CD4-positive, alpha-beta T cell treated with Interleukin-4 for 1 hour (primary cell): ENCODE measurements at places on chromosomes 4 and X.

DNA sequence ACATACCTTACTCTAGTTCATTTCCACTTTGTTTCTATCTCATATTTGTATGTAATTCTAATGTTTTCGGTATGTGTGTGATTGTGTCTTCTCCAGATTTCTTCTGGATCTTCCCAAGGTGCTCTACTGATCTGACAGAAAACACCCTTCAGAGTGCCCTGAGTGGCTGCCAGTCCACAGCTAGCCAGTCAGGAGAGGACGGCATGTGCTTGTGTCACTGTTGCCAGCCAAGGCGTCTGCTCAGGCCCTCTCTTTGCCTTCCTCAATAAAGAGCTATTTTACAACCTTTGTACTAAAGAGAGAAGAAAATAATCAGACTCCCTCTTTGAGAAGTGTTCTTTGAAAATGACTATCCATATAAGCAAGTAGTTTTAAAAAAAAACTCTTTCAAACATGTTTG is 29.0 kb downstream of the CD99L2 start:
- DNase-seq, result no peak

DNA sequence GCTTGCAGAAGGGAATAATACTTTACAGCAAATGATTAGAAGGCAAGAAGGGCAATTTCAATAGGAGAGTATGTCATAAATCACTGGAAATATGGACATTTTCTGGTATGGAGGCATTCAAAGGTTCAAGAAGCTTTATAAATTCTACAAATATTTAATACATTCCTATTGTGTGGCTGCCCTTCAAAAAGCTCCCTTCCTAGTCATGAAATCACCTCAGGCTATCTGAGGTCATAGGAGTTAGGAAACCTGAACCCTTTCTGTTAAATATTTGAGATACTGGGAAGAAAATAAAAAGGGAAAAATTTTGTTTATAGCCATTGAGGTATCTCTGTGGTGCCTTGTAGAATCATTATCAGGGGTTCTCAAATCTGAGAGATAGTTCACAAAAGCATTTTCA is 316.8 kb upstream of the EMCN start:
- no peak for DNase-seq

DNA sequence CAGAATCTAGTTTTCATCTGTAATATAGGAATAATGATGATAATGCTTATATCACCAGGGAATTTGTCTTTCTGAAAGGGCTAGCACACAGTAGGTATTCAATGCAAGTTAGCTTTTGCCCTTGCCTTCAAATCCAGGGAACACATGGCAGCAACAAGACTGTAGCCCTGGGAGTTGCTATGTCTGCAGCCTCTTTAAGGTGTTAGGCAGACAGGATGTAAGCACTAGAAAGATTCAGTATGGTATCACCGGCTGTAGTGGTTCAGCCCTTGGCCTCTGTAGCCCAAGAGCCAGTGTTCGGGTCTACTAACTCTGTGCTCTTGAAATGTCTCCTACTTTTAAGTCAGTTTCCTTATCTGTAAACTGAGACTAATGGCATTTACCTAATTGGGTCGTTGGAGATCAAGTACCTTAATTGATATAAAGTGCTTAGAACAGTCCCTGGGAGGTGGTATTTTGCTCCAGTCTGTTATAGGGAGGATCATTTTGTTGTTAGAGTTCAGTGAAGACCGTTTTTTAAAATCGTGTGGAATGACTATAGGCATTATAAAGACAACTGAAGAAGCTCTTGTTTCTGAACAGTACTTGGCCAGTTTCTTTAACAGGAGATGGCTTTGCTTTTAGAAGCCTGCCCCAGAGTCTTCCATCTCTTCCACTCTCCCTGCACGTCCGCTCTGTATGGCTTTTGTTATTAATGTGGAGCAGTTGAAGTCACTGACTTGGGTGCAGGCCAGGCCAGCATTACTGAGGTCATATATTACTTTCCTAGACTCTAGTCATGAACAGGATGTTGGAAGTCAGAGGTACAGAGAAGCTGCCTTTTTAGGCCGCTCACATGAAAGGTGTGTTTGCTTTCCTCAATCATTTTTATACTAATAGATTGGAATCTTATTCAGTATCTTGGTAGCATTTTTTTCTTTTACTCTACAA is 44.8 kb downstream of the GAB1 start:
- no peak for DNase-seq

GRCh38 chrX:108019382-108019875 is 25.4 kb upstream of the VSIG1 start:
- DNase-seq, result no peak

DNA sequence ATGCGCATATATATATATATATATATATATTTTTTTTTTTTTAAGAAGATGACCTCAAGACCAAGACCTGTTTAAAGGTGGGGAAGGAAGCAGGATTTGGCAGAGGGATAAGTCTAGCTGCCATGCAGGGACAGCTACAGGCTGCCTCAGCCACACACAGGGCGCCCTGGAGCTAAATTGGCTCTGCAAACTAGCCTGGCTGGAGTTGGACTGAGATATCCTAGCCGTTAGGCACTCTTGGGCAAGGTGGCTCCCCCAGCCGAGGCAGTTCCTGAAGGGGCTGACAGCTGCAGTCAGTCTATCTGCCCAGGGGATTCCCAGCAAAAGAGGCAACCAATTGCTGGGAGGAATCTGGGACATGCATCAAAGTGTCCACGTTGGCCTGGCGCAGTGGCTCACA is 21.9 kb downstream of the TRIML1 start:
- DNase-seq, result no peak

- no peak for DNase-seq
These were observed 85.5 kb upstream of the SPANXB1 start for GRCh38 chrX:140916872-140917271.

GRCh38 chr4:165328101-165328425 is 594 bp downstream of the MSMO1 start:
- DNase-seq, result no peak

DNA sequence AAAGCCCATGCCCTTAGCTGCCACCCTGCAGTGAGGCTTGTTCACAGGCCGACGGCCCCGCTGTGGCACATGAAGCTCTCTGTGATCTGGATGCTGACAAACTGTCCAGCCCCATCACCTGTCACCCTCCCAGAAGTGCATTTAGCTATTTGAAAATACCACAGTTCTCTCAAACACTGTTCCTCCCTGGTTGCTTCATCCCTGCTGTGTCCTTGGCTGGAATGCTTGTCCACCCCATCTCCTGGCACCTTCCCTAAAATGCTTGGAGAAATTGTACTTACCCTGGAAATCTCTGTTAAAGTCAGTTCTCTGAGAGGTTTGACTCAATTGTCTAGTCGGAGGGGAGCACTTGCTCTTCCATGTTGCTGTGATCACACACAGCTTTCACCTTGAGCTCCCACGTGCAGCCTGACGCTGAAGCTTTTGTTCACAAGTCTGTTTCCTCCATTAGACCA is 10.1 kb downstream of the SYNPO2 start:
- DNase-seq, result no peak

GRCh38 chrX:49042581-49043219 is 457 bp downstream of the TFE3 start:
- no peak for DNase-seq

- no peak for DNase-seq
These were observed 4.2 kb upstream of the MTMR1 start for GRCh38 chrX:150688911-150689451.

- DNase-seq, result no peak
These were observed 101.1 kb downstream of the DCAF12L2 start for GRCh38 chrX:126064901-126065541.

- DNase-seq, result peak; percentile 15
These were observed 99.3 kb upstream of the ARMCX2 start for GRCh38 chrX:101759000-101759399.

DNA sequence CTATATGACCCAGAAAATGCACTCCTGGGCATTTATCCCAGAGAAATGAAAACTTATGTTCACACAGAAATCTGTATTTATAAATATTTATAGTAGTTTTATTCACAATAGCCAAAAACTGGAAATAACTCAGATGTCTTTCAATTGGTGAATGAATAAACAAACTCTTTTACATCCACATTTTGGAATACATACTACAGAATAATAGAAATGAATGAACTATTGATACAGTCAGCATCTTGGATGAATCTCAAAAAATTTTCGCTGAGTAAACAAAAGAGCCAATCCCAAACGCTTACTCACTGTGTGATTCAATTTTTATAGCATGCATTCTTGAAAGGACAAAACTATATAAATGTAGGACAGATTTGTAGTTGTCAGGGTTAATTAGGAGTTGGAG is 75.1 kb upstream of the HTR2C start:
- no peak for DNase-seq

DNA sequence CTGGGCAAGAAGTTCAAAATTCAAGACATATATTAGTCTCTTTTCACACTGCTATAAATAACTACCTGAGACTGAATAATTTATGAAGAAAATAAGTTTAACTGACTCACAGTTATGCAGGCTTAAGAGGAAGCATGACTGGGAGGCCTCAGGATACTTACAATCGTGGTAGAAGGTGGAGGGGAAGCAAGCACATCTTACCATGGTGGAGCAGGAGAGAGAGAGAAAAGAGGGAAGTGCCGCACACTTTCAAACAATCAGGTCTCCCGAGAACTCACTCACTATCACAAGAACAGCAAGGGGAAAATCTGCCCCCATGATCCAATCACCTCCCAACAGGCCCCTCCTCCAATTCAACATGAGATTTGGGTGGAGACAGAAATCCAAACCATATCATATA is 273.3 kb upstream of the RASGEF1B start:
- no peak for DNase-seq

GRCh38 chr4:2166253-2166652 is 75.7 kb downstream of the HAUS3 start:
- no peak for DNase-seq

DNA sequence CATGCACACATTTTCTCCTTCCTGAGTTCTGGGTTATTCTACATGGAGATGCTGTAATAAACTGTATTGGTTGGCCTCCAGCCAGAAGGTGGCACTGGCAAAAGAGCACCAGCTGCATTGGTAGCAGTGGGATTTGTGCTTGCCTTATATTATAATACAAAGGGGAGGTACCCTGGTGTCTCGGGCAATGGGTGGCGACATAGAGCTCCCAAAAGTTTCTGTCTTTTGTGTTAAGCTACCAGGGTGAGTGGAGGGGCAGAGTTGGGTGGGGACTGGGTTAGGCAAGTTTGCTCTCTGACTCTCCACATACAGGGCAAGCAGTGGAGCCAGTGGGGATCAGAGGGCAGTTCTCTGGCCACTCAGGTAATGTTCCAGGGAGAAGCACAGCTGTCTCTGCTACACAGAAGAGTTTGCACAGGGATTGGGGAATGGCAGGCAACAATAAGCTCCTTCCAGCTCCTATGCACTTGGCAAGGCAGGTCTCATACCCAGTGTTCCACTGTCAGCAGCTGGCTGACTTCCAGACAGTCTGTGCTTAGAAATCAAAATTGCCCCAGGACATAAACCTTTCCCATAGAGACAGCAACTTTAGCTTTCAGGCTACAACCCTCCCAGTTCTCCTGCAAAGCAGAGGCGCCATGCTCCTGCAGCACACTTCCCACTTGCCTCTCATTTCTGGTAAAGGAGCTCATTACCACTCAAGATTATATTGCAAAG is 463.9 kb upstream of the PCDH7 start:
- DNase-seq, result no peak

- no peak for DNase-seq
These were observed 80.8 kb upstream of the RPS6KA3 start for GRCh38 chrX:20347481-20347880.

DNA sequence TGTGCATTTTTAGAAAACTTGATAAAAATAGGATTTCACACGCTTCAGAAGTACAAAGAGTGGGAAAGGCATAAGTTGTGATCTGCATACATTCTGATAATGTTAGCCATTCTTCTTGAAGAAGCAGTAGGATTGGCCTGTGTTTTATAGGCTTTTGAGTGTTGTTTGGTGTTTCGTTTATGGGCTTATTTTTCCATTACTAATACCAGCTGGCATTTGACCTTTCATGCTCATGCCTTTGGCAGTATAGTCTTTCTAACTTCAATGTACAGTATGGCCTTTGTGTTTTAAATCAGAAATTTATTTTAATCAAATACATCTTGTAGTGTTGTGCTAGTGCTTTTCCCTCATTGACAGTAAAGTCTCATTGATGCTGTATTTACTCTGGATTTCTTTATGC is 51.5 kb upstream of the SLC4A4 start:
- no peak for DNase-seq

DNA sequence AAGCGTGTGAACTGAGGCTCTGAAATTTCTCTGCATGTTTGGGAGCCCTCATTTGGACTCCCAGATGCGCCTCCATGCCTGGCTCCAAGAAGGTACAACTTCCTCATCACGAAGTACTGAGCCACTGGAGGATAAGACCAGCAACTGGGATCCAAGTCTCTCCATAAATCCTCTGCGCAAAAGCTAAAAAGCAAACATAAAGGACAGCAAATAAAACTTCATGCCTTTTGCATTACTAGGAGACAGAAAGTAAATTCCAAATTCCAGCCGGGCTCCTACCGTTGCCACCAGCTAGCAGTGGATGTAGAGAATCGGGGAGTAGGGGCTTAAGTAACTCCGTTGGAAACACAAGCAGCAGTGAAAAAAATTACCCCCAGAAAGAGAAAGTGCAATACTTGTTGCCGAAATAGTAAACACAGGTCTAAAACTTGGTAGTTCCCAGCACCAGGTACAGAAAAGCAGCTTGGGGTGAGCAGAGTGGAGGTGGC is 477.1 kb upstream of the TENM3 start:
- no peak for DNase-seq

DNA sequence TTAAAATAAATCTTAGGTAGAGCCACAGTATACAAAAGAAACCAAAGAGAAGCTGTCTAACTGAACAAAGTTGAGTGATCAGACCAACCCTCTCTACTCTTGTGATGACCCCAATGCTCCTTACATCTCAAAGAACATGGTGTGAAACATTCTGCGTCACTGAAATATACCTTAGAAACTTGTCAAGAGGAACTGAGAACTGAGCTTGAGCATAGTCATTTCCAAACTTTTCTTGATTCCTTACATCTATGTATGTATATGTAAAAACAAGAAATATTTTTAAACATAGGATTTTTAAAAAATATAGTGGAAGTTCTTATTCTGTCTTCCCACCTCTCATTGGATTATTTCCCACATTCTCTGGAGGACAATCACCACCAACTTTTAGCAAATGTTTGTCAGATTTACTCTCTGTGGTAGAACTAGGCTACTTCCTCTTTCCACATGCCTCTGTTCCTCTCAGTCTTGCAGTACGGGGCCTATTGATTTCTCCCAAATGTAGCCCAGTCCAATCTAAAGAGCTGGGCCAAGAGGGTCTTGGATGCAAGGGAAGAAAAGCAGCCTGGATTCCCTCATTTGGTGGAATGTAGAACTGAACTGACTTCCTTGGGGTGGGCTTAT is 98.2 kb upstream of the HHIP start:
- no peak for DNase-seq

- DNase-seq, result no peak
These were observed 94.8 kb downstream of the ARSJ start for GRCh38 chr4:113884655-113885054.

- DNase-seq, result no peak
These were observed 1.4 kb upstream of the MSL3 start for GRCh38 chrX:11756354-11757318.

- no peak for DNase-seq
These were observed 97.8 kb downstream of the WFS1 start for GRCh38 chr4:6367371-6367851.
